ENCODE measurements at places on chromosomes 6 and 20.
A peak's percentile ranks its signal among the peaks of the same experiment; 100 is the strongest.

DNA sequence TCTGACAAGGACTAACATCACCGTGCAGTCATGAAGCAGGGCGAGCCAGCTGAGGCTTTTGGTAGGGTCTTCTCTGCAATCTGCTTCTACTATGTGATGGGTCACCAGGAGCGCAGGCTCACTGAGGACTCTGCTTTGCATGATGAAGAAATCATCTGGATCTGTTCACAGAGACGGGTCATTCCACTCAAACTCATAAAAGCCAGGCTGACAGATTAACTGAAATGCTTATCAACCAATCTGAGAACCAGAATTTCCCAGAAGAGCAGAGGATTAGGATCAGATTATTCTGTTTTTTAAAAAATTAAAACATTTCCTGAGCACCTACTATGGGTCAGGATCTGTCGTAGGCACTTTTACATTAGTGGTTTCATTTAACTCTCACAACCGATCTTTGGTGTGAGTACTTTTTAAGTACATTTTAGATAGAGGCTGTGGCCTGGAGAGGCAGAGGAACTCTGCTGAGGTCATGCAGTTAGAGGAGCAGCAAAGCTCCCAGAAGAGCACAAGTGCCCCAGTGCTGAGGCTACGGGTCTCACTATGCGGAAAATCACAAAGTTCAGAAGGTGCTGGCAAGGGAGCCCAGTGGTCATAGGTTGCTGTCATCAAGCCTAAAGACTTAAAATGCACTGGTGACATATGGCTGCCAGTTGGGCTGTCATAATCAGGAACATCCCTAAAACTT lies 109.1 kb downstream of the BACH2 start:
- DNase-seq, result peak; percentile 63

DNA sequence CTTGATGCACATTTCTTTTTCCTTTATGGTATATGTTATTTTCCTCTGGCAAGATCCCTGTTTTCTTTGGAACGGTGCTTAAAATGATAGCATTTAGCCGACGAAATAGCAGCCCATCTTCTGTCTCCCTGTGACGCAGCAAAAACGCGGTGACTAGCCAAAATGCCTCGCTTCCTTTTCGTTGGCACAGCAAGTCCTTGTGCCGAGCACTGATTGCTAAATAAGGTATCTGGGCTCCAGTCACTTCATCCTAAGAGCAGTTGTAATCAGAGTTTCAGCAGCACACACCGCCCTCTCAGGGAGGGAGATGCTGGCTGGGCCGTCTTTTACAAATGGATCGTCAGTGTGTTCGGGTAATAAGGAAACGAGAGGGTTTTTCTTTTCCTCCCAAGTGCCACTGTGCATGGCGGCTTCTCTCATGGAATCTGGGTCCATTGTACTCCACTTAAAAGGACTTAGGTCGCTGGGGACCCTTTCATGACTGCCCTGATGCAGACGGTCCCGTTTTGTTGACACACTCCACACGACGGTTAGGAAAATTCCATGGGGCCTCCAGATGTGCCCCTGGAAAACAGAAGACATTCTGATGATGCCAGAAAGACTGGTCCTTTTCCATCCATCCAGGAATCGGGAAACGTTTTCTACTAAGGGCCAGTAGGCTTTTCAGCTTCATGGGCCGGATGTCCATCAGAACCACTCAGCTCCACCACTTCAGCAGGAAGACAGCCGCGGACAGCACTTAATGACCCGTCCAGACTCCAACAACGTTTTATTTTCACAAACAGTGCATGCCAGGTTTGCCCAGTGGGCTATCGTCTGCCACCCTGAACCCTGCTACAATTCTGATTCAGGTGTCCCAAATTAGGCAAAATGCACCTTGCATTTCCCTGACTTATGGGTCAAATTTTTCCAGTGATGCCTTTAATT lies 185.5 kb downstream of the CDH4 start:
- no peak for DNase-seq

GRCh38 chr6:161575523-161576254 lies 301.8 kb upstream of the AGPAT4 start:
- DNase-seq, result no peak

DNA sequence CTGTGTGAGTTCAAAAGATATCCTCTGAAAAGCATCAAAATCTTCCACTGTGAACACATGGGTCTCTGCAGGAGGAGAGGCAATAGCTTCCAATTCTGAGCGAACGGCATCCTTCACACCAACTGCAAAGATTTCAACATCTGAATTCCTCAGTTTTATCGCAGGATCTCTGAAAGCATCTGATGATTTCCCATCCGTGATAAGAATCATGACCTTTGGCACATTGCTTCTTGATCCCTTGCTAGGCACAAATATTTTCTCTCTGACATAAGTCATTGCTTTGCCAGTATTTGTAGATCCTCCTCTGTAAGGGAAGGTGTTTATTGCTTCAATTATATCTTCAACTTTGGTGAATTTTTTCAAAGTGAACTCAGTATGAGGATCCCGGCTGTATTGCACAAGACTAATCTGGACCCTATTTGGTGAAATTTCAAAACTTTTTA lies 22.7 kb downstream of the COL12A1 start:
- no peak for DNase-seq

- no peak for DNase-seq
Measured at GRCh38 chr6:12509060-12509459, 207.5 kb upstream of the PHACTR1 start.

GRCh38 chr20:62825986-62826645 lies 9.3 kb downstream of the COL9A3 start:
- DNase-seq, result no peak

DNA sequence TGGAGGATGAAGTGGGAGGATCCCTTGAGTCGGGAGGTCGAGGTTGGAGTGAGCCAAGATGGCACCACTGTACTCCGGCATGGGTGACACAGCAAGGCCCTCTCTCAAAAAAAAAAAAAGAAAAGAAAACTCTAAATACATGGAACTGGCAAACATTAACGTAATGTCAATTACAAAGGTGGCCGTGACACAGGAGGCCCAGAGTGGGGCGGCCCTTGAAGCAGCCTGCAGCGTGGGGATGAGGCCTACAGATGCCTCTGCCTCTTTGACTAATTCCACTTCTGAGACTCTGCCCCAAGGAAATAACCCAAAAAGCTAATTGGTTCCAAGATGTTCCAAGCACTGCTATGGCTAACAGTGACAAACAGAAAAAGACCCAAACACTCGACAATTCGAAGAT lies 21.2 kb downstream of the ZBTB46 start:
- DNase-seq, result no peak

DNA sequence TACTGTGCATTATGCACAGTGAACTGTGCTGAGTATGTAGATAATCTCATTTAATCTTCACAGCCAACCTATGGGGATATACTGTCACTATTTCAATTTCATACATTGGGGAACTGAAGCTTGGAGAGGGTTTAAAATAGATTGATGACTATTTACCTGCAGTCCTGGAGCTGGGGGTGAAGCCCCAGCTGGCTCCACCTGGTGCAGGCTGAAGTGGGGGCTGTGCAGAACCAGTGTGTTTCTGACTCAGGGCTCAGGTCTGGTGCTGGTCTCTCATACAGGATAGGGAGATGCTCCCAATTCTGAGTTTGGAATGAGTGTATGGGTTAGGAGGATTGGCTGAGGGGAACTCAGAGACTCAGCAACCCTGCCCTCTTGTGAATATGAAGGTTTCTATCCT lies 176.1 kb upstream of the CEP162 start:
- no peak for DNase-seq

GRCh38 chr6:169702840-169703246 lies 917 bp downstream of the C6orf120 start:
- DNase-seq, result no peak

Measured in activated CD8-positive, alpha-beta T cell treated with anti-CD3 and anti-CD28 coated beads for 36 hours (primary cell).